Body of pancreas (tissue), 4 donors: ENCODE measurements at places on chromosomes 13 and 19.

DNA sequence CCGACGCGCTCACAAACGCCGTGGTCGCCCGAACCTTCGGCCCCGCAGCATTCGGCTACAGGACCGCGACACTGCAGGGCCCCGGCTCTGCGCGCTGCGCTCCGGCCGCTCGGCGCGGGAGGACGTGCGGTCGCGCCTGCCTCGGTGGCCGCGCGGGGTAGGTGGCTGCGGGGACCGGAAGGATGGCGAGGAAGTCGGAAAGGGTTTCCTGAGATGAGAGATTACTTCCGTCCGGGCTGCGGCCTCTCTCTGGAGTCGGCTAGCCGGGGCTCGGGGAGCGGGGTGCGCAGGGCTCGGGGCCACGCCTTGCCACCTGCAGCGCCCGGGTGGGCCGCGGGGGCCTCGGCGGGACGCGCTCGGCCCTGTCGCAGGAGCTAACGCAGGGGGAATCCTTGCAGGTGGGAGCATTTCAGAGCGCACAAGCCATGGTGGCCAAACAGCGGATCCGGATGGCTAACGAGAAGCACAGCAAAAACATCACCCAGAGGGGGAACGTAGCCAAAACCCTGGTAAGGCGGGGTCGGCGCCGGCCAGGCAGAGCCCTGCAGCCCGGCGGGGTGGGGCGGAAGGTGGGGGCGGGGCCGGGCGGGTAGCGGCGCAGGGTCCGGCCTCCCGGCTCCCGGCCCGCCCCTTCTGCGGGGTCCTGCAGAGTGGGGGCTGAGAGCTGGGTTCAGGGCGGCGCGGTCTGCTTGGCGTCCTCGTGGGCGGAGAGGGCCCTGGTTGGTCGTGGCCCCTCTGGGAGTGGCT lies at the start of gene SERP2:
SERP2 (plus strand) TSS at position 224 of the 747 bp plus-strand sequence; CDS start at position 426, 202 bp downstream.
- DNase-seq, result peak; percentile 29

- DNase-seq, result peak; percentile 40
Observed at GRCh38 chr19:48554385-48555091, 2.6 kb downstream of the SULT2B1 start.

DNA sequence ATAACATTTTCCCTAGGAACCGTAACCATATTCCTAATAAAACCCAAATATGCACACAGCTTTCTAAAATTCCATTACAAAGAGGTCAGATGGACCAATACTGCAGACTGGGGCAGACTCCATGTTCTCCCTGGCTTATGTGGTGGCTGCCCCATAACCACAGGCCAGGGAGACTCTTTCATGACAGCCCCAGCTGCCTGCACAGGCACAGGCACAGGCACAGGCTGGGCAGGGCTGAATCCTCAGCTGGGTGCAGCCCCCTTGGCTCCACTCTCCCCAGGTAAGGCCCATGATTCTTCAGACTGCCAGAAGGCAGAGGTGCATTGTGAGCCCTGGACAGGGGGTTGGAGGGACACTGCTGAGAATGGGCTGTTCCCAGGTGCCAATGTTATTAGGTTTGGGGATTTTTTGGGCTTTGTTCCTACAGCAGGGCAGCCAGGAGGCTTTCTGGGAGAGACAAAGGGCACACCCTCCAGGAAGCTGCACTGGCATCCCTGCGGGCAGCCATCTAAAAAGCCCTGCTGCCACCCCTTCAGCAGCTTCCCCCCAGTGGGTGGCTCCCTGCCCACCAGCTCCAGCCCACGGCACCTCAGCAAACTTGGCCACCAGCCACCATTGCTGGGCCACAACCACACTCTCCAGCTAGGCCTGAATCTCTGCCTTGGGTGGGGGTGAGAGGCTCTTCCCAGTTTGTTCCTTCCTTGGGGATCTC lies 20.0 kb downstream of the DOCK9 start:
- DNase-seq, result no peak

GRCh38 chr13:23918208-23918607 lies 20.9 kb upstream of the C1QTNF9B start:
- no peak for DNase-seq

DNA sequence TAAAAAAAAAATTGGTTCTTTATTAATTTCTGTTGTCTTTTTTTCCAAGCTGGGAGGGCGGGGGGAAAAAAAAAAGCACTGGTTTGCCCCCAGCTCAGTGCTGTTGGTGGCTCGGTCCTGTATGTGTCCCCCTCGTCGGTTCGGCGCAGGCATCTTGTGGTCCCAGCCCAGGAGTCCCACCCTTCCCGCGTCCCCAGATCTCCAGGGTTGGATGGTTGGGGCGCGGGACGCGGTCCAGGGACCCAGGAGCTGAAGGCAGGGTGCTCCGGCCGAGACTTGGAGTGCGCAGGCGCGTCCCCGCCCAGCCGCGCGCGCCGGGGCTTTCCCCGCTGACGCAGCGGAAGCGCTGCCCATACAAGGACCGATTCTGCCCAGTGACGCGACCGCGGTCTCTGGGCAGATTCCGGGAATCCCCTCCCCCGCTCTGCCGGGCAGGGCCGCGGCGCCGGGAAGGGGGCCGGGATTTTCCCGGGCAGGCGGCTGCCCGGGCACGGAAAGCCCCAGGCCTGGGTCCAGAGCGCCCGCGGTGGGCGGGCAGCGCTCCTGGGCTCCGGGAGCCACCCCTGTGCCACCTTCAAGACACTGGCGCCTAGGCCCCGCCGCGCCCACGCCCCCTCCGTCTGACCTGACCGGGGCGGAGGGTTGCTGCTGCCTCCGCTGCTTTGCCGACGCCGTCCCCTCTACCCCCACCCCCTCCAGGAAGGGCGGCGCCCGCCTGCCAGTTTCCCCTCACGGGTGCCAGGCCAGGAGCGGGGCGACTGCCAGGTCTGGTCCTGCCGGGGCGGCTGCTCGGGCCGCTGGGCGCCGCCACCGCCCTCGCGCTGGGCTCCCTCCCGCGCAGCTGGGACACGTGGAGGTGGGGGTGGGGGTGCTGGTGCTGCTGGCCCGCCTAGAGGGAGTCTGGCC lies 2.3 kb downstream of the JUNB start:
- DNase-seq, result peak; percentile 96

DNA sequence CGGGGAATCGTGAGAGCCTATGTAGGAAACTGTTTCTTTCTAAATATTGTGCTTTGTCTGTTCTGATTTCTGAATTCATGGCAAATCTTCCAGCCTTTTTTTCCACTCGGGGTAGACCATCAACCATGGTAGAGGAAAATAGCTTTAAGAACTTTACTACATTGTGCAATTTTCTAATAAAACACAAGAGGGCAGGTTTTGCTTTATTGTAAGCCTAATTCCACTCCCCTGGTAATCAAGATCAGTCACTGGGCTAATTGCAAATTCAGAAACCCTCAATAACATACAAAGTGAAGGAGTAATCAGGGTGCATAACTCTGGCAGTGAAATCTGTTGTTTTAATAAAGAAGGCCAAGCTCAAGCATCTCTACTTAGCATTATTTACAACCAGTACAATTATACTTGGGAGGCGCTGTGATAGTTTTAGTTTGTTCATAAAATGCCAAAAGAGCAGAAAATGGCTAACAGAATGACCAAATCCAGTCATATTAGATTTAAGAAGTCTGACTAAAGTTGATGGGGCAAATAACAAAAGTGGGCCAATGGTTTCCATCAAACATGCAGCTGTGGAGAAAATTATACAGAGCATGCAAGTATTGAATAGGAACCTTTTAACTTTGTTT lies 43.8 kb downstream of the DCT start:
- DNase-seq, result no peak

DNA sequence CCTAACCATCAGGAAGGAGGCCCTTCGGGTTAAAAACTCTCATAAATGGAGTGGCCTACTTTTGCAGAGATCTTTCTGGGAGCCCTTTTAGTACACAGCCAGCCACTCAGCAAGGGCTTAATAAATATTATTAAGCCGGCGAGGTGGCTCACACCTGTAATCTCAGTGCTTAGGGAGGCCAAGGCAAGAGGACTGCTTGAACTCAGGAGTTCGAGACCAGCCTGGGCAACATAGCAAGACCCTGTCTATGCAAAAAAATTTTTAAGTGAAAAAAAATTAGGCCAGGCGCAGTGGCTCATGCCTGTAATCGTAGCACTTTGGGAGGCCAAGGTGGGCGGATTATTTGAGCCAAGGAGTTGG lies 810 bp upstream of the KANK2 start:
- no peak for DNase-seq

DNA sequence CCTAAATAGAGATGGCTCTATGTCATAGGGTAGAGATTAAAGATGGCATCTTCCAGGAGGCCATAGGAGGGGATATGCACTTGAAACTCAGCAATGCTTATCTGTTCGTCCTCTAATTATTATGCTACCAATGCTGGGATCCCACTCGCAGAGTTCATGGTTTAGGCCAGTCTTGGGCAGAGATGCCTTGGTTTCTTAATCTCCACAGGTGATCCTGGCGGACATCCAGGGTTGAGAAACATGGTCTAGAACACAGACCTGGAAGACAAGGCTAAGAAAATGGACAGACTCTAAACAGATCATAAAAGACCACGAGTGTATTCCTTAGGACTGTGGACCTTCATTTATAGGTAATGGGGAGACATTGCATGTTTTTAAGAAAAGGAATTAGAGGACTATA lies 70.0 kb upstream of the IRS2 start:
- no peak for DNase-seq

GRCh38 chr13:96090240-96091101 lies 564 bp downstream of the HS6ST3 start:
- peak; percentile 16 for DNase-seq

- DNase-seq, result no peak
Observed at GRCh38 chr13:97276862-97277269, 54.7 kb downstream of the MBNL2 start.

GRCh38 chr19:21434967-21435544 lies 38.1 kb downstream of the ZNF493 start:
- no peak for DNase-seq
